ENCODE measurements at places on chromosomes 2 and 18.

DNA sequence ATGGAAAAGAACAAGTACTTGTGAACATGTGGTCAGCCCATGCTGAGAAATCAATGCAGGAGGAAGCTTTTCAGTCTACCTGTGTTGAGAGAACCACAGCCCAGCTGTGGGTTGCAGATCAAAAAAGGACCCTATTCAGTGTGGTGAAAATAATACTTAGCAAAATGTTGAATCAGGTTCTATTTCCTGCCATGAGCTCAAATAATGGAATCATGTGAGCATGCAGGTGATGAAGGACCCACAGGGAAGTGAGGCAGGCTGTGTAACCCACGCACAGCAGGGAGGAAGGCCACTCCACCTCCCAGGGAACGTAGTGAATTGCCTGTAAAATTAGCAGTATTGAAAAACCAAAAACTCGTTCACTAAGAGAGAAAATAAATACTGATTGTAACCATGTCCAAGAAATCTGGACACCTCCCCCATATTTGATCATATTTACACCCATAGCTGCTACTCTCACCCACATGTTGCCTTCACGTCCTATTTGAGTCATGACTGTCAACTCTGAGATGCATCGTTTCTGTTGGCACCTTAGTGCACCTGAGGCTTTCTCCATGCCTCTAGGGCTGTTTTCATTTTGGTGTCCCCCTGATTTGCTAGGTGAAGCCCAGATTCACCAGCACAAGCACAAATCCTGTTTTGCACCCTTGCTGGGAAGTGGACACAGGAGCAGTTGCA is 20.5 kb upstream of the BCL2L11 start:
- no peak for DNase-seq

DNA sequence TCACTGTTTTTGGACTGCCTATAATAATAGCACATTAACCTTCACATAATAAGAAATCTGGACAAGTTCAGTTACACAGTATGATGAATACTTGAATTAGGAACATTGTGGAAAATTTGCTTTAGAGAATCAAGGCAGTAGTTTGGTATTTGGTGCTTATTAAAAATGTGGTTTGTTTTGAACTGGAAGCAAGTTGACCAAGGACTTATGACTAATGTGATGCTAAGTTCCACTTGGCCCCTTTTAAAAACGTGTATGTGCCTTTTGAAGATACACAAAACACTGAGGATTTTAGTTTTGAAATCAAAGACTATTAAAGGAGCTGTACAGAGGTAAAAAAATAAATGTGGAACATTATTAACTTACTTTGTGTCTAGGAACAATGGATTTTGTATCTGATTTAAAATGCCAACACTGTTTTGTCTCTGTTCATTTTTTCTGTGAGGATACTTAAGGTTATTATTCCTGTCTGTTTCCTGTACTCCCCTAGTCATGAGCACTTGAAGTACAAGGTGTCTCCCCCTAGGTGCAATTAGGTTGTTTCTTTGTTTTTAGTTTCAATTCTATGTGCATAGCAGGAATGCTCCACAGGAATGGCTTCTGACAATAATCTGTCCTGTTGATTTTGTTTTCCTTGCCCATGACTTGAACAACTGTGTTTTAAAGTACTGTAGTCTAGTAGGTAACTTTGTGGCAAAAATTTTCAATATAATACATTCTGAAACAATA is 49.6 kb upstream of the PTH2R start:
- no peak for DNase-seq

DNA sequence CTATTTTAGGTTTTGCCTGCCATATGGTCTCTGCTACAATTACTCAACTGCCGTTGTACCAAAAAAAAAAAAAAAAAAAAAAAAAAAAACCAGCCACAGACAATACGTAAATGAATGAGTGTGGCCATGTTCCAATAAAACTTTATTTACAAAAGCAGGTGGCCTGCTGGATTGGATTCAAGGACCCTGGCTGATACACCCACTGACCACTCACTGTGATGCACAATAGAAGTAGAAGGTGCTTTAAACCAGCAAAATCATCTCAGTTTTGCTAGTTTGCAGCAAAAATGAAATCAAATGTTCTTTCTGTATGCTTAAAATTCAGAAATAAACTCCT is 137.4 kb downstream of the AKAIN1 start:
- no peak for DNase-seq

DNA sequence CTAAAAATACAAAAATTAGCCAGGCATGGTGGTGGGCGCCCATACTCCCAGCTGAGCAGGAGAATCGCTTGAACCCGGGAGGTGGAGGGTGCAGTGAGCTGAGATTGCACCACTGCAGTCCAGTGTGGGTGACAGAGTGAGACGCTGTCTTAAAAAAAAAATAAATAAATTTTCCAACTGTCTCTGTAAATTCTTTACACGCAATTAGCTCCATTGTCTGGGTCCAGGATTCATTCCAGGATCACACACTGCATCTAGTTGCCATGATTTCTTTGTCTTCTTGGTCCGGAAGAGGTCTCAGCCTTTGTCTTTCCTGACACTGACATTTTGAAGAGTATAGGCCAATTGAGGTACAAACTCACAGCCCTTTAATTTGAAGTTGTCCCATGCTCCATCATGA is 167.6 kb upstream of the NYAP2 start:
- DNase-seq: no peak

DNA sequence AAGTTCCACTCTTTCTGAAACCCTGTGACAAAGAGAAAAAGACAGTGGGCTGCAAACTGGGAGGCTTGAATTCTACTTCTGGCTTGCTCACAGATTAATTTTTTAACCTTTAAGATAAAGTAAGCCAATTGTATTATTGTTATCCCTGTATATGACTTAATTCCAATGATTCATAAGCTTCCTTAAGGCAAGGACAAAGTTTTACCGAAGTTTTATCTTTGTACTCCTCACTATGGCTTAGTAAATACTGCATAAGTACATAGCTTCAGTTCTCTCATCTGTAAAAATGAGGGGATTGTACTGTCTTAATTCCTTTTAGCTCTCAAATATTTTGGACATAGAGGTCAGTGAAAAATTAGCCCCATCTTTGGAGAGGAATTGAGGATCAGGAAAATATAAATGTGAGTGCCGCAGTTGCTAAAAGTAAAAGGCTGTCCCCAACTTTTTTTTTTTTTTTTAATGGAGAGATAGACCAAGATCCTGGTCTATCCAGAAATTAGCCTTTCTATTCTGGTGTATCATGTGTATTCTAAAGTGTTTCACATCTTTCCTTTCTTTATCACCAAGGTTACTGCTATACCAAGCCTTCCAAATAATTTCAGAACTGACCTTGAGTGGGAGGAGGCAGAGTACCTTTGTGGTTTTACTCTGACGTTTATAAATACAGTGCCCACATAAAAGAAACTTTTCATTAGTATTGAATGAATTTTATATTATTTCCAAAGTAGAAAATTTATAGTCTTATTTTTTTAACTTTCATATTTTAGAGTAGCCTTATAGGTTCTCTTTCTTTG is 13.3 kb downstream of the RELCH start:
- no peak for DNase-seq

- no peak for DNase-seq
Observed at GRCh38 chr2:121203591-121204249, 81.3 kb downstream of the TFCP2L1 start.

DNA sequence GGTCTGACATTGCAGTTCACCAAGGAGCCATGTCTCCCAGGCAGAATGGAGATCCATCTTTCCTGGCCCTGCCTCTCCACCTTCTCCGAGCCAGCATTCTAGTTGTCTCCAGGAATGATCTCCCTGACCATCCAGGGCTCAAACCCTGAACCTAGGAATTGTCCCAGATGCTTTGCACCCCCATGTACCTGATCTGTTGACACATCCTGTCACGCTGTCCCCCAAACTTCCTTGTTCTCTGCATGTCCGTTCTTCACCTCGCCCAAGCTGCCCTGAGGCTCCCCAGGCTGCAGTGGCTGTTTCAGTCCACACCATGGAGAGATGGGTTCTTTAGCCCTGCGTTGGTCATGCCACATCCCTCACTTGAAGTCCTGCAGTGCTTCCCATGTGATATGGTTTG is 7.0 kb upstream of the MBP start:
- DNase-seq: no peak

GRCh38 chr2:11771971-11772615 is 25.7 kb downstream of the LPIN1 start:
- no peak for DNase-seq
